CD4-positive, alpha-beta T cell treated with Interleukin-6 at 100 ng/mL for 8 hours (primary cell): ENCODE measurements at places on chromosomes 4 and X.

DNA sequence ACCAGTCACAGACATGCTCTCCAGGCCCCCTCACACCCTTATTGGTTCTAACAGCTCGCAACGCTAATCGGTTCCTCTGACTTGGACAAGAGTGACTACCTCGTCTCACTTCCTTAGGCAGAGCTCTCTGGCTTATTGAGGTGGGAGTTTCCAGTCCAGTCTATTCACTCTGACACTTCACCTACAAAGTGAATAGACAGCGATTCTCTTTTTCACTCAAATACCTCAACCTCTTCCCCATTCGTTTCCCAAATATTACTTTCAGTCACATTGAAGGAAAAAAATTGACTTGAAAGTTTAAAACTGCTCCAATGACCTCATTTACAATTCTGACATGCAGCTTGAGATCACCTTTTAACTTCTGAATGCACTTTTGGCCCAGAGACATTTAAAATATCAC lies 17.7 kb downstream of the HELT start:
- no peak for DNase-seq

GRCh38 chr4:153521999-153522801 lies 56.0 kb downstream of the TMEM131L start:
- DNase-seq: peak; percentile 67

GRCh38 chr4:141078871-141079270 lies 54.4 kb downstream of the RNF150 start:
- DNase-seq: no peak

DNA sequence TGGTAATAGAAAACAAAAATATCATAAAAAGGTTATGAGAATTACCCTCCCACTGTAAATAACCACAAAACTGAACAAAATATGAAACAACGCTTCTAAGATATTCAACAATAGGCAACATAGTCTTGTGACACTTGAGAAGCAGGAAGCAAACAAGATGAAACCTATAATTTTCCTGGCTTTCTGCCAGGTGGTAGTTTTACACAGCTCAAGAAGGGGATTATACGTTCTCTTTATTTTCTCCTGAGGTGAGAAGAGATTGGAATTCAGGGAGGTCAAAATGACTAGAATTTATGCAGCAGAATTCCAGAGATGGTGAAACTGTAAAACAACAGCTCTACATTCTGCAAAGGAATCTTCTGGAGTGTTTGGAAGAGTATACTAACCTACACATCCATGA lies 186.0 kb downstream of the HHIP start:
- DNase-seq: no peak

- DNase-seq: no peak
Observed at GRCh38 chr4:74499986-74500781, 55.2 kb downstream of the AREG start.

GRCh38 chr4:75087865-75088264 lies 154.9 kb downstream of the PARM1 start:
- no peak for DNase-seq

GRCh38 chr4:8778291-8778690 lies 93.3 kb downstream of the HMX1 start:
- DNase-seq: no peak

GRCh38 chrX:2962381-2962780 lies 33.2 kb upstream of the ARSD start:
- no peak for DNase-seq

GRCh38 chr4:6916069-6916586 lies 6.5 kb downstream of the TBC1D14 start:
- no peak for DNase-seq

- DNase-seq: no peak
Observed at GRCh38 chrX:68072041-68072440, 361.3 kb downstream of the OPHN1 start.

- DNase-seq: no peak
Observed at GRCh38 chr4:3527914-3528876, 4.0 kb downstream of the LRPAP1 start.

DNA sequence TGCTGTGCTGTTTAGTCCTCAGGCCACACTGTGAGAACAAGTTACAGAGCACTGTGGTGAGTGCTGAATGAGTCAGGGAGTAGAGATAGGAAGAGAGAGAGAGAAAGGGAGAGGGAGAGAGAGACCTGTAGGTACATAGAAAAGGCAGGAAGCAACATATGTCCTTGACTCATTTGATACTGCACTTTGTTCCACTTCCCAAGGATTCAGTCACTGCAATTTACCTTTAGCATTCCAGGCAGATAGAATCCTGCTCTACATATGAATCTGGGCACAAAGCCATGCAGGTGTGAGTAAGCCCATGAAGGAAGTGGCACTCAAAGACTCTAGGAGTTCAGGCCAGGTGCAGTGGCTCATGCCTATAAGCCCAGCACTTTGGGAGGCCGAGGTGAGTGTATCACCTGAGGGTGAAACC lies 1.0 kb upstream of the DAPP1 start:
- DNase-seq: no peak

- DNase-seq: no peak
Observed at GRCh38 chr4:115279330-115279729, 165.9 kb upstream of the NDST4 start.

DNA sequence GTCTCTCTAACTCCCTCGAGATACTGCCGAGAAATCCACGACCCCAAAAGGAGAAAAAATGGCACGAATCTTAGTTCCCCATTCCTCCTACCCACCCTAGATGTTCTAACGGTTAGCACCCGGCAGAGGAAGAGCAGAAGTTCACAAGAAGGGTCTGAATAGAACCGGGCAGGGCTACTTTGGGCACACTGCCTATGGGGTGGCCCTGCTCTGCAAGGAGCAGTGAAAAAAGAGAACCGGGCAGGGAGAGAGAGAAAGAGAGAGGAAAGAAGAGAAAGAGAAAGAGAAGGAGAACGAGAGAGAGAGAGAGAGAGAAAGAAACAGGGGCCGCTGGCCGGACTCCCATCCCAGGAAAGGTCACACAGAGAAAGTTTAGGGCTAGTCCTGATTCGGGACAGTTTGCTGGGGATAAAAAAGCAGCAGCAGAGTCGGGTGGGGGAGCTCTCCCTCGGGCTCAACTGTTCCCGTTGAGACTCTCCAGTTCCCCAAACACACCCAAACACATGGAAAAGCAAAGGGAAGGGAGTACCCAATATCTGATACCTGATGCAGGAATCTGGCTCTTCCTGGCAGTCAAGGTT lies 468 bp downstream of the GLA start:
- no peak for DNase-seq

- DNase-seq: no peak
Observed at GRCh38 chr4:133394971-133395627, 246.0 kb downstream of the PCDH10 start.

DNA sequence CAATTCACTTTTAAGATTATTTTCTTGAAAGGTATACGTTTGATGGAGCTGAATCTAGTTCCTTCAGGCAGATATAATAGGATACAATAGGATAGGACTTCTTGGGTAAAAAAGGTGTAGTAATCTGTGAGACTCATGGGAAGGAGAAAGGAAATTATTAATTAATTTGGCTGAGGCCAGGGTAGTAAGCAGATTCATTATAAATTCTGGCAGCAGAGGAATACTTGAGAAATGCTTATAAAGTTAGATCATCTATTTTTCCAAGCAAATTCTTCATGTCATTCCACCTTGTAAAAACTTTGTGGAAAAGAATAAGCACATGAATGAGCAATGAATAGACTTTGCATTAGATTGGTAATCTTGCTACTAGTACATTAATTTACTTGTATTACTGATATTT lies 46.9 kb downstream of the GYPE start:
- DNase-seq: no peak

- no peak for DNase-seq
Observed at GRCh38 chrX:54748626-54749025, 49.4 kb downstream of the ITIH6 start.

DNA sequence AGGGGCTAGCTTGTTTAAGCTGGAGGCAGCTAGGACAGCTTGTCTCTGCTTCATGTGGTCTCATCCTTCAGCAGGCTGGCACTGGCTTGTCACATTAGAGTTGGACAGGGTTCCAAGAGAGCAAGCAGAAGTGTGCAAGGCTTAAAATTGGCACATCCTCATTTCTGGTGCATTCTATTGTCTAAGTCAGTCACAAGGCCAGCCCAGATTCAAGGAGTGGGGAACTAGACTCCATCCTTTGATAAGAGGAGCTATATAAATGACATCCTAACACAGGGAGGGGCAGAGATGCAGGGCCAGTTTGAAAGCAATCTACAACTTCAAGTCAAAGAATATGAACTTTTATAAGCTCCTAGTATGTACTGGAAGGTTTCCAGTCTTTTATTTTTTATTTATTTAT lies 313.2 kb downstream of the PTTG2 start:
- DNase-seq: no peak

DNA sequence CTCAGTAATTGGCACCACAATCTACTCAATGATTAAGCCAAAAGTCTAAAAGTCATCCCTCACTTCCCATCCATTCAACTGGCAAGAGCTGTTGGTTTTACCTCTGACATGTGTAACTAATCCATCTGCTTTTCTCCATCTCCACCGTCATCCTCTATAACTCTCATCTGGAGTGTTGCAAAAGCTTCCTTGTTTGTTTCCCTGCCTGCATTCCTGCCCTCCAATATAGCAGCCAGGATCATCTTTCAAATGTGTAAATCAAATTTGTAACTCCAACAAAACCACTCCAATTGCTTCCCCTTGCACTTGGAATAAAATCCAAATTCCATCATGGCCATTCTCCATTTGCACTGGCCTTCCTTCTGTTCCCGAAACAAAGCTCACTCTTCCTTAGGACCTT lies 4.3 kb upstream of the PLAC8 start:
- DNase-seq: no peak

- no peak for DNase-seq
Observed at GRCh38 chr4:52045028-52045427, 6.1 kb upstream of the SPATA18 start.

GRCh38 chr4:164943192-164943591 lies 34.3 kb downstream of the TRIM61 start:
- no peak for DNase-seq

- no peak for DNase-seq
Observed at GRCh38 chr4:2301225-2301642, 39.3 kb upstream of the MXD4 start.

DNA sequence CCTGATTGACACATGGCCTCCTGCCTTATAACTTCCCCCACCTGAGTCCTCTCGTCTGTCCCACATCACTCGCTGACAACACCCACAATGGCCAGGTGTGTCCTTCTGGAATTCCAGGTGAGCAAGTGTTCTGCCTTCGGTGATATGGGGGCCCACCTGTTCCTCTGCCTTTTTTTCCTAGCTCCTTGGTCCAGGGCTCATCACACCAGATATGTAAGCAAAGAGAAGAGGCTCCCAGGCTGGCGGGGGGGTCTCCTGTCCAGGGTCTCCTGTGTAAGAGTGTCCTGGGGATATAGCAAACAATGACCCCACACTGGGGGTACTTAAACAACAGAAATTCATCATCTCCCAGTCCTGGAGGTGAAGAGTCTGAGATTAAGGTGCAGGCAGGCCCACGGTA lies 25.2 kb downstream of the P2RY8 start:
- DNase-seq: no peak

GRCh38 chr4:78707268-78707667 lies 68.9 kb upstream of the BMP2K start:
- DNase-seq: no peak

GRCh38 chr4:76306882-76307659 lies 538 bp downstream of the STBD1 start:
- DNase-seq: peak; percentile 7

DNA sequence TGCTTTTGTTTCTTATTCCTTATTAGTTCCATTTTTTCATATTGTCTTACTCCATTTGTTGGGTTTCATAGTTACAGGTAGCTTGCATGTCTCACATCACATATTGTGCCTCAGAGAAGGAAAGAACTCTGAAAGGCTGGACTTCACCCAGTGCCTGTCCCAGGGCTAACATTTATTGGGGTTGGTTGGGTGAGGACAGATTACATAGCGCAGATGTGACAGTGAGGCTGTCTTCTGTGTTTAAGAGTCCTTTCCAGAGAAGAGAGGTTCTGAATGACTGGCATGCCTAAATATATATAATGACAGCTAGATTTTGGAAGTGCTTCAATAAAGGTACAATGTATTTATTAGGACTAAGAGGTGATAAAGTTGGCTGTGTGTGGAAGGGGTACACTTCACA lies 2.7 kb downstream of the ZNF330 start:
- DNase-seq: no peak

GRCh38 chrX:10041383-10041782 lies 74.2 kb downstream of the CLDN34 start:
- no peak for DNase-seq

DNA sequence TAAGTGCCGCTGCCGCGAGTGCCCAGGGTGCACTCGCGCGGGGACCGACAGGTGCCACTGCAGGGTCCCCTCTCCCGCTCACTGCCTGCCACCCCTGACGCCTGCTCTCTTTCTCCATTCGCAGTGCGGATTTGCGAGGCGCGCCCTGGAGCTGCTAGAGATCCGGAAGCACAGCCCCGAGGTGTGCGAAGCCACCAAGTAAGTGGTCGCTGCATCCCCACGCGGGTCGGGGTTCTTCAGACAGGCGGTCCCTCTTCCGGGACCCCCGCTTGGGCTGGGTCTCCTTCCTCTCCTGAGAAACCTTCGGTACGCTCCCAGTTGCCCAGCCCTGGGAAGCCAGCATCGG lies 547 bp downstream of the GUCY1A1 start:
- no peak for DNase-seq

- DNase-seq: no peak
Observed at GRCh38 chr4:93957186-93957585, 128.6 kb downstream of the ATOH1 start.
